ENCODE measurements at places on chromosomes 7 and 10. TPM values are rescaled to one million over a fixed set of nuclear protein-coding genes. Genes with fewer than 3 reads are reported as not detected.

DNA sequence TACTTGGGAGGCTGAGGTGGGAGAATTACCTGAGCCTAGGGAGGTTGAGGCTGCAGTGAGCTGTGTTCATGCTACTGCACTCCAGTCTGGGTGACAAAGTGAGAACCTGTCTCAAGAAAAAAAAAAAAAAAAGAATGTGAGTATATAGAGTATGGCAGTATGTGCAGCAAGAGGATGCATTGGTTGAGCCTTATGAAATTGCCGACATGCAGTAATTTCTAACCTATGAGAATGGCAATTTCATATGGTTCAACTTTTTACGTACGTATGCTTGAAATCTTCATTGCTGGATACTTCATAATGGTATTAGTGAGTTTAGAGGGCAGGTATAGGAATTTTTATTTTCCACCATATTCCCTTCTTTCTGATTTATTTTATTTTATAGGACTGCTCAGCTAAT, 4.6 kb upstream of the FAM133B start:
- no peak for DNase-seq

GRCh38 chr7:149719912-149720335, 53.5 kb downstream of the ZNF467 start:
- DNase-seq = no peak

GRCh38 chr7:133770863-133771492, 356.2 kb upstream of the LRGUK start:
- DNase-seq = no peak

GRCh38 chr10:35420827-35421552, 84.7 kb downstream of the CCNY start:
- DNase-seq = no peak

GRCh38 chr10:76717141-76717540, 920.5 kb downstream of the KCNMA1 start:
- DNase-seq = no peak

The CREB5 gene
- 2.7 TPM for total RNA-seq

The LBX1 gene
- total RNA-seq = not detected
